ENCODE measurements at places on chromosomes 7 and 10.

- peak; percentile 9 for DNase-seq
Observed at GRCh38 chr7:44280636-44280992, 44.8 kb downstream of the CAMK2B start.

- no peak for DNase-seq
Observed at GRCh38 chr7:117762055-117762454, 111.2 kb downstream of the CTTNBP2 start.

DNA sequence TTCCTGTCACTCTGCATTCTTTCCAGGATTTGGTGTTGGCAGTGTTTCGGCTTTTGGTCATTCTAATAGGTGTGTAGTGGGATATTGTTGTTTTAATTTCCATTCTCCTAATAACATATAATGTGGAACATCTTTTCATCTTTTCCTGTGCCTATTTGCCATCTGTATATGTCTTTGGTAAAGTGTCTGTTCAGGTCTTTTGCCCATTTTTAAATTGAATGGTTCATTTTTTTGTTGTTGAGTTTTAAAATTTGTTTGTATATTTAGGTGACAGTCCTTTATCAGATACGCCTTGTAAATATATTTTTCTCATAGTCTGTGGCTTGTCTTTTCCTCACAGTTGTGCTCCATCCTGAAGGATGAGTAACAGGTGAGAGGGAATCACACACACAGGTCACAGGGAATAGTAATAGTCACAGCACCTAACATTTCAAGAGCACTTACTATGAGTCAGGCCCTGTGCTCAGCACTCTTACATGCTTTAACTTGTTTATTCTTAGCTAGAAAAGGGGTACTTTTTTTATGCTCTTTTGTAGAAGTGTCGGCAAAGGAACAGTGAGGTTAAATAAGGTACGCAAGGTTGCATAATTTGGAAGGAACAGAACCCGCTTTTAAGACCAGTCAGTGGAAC, 117.1 kb upstream of the GATA3 start:
- DNase-seq: no peak

DNA sequence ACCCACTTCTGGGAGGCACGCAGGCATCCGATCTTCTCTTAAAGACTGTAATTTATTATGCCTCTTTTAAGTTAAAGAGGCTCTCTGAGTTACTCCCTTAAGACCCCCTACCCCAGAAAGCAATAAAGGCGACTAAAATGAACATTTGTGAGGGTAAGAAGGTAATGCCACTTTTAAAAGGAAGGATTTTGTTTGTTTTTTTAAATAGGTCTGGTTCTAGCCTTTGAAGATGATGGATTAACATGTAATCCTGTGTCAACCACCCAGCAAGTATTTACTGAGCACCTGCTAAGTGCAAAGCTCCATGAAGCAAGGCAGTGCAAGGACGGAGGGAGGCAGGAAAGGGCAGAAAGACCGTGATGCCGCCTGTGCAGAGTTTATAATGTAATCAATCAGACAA, 26.1 kb downstream of the SH3PXD2A start:
- no peak for DNase-seq

DNA sequence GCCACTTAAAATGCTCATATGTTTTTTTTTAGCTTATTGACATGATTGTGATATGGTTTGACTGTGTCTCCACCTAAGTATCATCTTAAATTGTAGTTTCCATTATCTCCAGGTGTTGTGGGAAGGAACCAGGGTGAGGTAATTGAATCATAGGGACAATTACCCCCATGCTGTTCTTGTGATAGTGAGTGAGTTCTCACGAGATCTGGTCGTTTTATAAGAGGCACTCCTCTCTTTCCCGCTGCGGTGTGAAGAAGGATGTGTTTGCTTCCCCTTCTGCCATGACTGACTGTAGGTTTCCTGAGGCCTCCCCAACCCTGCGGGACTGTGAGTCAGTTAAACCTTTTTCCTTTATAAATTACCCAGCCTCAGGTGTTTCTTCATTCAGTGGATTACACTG, 80.5 kb upstream of the ETV1 start:
- DNase-seq: no peak

- no peak for DNase-seq
Observed at GRCh38 chr10:26779176-26779860, 81.4 kb downstream of the ABI1 start.

- no peak for DNase-seq
Observed at GRCh38 chr7:117006907-117007684, 53.8 kb downstream of the ST7 start.

DNA sequence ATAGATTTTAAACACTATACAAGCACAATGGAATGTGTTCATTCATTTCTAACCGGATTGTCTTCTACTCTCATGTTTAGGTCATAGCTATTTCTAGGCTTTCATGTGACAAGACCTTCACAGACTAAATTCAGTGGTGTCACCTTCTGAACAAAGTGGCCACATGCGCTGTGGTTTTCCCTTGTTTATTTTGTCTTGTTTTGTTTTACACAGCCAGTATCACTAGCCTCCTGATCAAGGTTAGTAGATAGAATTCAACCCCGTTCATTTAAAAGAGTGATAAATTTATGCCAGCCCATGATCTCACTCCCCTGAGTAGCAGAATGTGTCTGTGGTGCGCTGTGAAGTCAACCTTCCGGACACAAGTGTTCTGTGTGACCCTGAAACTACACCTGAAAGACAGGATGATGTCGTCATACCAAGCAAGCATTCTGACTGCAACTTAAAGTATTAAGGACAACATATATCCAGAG, 209.1 kb downstream of the CREB5 start:
- no peak for DNase-seq

DNA sequence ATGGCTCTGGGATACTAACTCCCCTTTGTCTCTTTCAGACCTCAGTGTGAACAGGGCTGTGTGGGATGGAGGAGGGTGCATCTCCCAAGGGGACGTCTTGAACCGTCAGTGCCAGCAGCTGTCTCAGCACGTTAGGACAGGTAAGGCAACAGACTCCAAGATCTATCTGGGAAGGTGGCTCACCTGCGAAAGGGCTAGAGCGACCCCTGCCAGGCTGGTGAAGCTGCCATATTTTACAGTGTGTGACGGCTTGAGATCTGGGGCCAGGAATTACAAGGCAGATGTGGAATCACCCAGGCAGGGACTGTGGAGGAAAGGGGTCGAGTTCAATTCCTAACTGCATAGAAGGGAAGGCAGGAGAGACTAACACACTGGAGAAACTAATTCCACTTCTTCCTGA, 11.2 kb downstream of the MUC17 start:
- no peak for DNase-seq

GRCh38 chr10:92923416-92923815, 75.1 kb downstream of the EXOC6 start:
- DNase-seq: no peak

DNA sequence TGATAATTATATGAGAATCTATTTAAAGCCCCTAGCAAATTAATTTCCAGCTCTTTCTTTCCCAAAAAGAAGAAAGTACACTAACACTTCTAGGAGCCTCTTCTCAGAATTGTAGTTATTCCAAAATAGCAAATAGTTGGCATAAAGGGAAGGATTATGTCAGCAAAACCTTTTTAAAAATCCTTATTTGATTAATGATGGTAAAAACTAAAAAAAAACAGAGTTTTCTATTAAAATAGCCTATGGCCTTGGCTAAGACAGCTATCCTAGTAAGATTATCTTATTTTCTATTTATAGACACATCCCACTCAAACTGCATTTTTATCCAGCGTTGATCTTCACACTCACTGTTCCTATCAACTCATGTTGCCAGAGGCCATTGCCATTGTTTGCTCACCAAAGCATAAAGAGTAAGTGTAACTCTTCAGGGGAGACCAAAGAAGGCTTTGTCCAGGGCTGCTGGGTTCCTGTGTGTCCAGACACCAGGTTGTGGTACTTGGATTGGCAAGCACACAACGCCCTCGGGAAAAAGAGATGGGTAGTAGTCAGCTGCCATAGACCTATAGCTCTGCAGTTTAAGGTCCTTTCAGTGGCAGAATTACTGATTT, 31.5 kb downstream of the ACTA2 start:
- DNase-seq: no peak

GRCh38 chr10:75220274-75220673, 9.7 kb downstream of the VDAC2 start:
- DNase-seq: peak; percentile 11

- no peak for DNase-seq
Observed at GRCh38 chr7:73876973-73877372, 16.0 kb downstream of the TMEM270 start.

DNA sequence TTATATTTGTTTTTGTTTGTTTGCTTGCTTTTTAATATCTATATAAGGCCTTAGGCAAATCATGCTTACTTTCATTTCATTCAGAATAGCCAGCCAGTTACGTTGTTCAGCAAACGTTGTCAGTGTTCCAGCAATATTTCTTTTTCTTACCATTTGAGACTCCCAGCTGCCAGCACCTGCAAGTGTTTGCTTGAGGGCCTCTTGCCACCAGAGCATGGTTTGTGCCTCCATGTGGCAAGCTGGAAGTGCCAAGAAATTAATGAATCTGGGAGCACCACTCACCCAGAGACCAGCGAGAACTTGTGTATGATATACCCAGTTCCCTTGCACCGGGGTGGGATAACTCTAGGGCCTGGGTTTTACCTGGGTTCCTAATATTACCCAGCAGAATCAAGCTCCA, 177.1 kb upstream of the CSTF2T start:
- DNase-seq: no peak

- DNase-seq: no peak
Observed at GRCh38 chr10:4076983-4077382, 292.0 kb upstream of the KLF6 start.

- no peak for DNase-seq
Observed at GRCh38 chr7:123201901-123202300, 2.1 kb upstream of the SLC13A1 start.

GRCh38 chr7:105364684-105365083, 24.0 kb downstream of the SRPK2 start:
- no peak for DNase-seq

DNA sequence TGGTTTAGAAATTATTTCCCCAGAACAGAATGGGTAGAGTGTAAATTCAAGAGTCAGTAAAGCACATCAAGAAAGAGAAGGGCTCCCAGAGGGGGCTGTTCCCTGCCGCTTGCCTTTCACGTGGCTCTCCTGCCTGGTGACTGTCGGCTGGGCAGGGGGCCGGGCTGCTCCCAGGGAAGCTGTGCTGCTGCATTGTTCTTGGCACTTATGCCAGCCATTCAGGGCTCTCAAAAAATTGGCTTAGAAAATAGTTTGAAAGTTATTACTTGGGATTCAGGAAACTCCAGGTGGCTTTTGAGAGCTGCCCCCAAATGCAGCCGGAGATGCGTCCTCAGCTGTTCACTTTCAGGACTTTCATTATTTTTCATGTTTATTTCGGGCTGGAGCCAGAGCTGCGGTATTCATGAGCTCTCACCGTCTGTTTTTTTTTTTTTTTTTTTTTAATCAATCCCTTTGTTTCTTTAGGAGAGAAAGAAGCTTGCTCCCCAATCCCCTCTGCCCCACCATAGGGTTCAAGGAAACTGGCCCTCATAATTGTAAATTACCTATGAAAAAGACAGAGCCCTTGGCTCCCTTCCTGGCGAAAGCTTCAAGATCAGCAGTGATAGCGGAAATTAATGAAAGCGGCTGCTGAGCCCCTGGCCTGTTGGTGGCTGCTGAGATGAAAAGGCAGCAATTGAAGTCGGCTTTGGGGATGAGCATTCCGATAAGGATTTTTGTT, 94.1 kb downstream of the SORCS3 start:
- peak; percentile 52 for DNase-seq

- no peak for DNase-seq
Observed at GRCh38 chr10:97781618-97782331, 10.0 kb upstream of the SFRP5 start.

- no peak for DNase-seq
Observed at GRCh38 chr7:25858525-25859411, 293.2 kb upstream of the NFE2L3 start.

DNA sequence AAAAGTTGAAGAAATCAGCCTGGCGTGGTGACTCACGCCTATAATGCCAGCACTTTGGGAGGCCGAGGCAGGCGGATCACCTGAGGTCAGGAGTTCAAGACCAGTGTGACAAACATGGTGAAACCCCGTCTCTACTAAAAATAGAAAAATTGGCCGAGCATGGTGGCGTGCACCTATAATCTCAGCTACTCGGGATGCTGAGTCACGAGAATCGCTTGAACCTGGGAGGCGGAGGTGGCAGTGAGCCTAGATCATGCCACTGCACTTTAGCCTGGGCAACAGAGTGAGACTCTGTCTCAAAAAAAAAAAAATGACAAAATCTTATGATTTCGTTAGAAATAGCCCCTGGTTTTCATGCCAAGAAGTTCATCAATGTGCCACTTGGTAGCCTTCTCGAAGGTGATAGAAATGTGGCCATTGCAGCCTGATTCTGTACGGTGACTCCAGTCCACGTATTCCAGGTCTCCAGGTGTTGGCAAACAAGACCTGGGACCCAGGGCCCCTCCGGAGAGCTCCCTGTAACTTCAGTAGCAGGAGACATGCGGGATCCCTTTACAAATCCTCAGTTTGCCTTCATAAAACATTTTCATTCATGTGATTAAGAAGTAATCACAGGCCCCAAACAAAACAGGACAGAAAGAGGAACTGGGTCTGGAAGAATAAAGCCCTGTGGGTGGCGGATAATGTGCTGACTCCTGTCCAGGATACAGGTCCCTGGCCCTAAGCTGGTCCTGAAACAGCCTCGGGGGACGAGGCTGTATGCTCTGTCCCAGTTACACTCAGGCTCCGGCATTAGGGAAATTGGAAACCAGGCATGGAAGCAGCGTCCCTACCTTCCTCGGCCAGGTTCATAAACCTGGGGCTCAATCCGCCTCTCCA, 207.3 kb upstream of the SH2B2 start:
- no peak for DNase-seq

DNA sequence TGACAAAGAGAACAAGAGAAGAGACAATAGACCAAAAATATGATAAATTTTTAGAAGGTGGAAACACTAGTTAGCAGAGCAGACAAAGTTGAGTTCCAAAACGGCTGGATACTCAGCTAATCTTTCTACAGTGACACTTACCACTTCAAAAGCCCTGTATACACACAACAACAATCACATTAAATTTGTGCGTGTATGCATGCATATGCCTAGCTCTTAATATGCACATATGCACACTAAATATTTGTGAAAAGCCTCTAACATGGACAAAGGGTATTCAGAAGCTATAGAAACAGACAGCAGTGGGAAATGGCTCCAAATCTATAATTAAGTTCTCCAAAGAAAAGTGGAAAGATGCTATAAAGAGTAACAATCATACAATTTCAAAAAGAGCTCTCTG, 476.4 kb downstream of the HTR7 start:
- no peak for DNase-seq

- no peak for DNase-seq
Observed at GRCh38 chr7:25752967-25753791, 398.8 kb upstream of the NFE2L3 start.

GRCh38 chr10:103787331-103787730, 68.0 kb downstream of the SH3PXD2A start:
- DNase-seq: no peak

GRCh38 chr7:106802589-106802988, 62.5 kb upstream of the PIK3CG start:
- DNase-seq: no peak

DNA sequence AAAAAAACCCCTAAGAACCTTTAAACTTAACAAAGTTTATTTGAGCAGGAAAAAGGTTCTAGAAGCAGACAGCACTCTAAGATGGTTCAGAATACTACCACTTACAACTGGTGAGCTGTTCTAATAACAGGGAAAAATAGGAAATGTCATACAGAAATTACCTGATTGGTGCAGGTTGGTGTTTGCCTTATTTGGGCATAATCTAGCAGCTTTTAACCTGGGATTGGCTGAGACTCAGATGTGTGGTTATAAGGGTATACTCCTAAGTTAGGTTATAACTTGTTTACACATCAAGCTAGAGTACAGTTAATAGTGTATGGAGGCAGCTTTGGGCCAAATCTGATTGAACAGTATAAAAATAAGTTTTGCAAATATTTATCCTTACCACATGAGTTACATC, 59.8 kb downstream of the MAPK8 start:
- no peak for DNase-seq

- no peak for DNase-seq
Observed at GRCh38 chr7:48139459-48139858, 31.8 kb upstream of the ABCA13 start.

All from left ventricle myocardium inferior (tissue), 1 donor.